ENCODE measurements at places on chromosomes 7 and 10.

DNA sequence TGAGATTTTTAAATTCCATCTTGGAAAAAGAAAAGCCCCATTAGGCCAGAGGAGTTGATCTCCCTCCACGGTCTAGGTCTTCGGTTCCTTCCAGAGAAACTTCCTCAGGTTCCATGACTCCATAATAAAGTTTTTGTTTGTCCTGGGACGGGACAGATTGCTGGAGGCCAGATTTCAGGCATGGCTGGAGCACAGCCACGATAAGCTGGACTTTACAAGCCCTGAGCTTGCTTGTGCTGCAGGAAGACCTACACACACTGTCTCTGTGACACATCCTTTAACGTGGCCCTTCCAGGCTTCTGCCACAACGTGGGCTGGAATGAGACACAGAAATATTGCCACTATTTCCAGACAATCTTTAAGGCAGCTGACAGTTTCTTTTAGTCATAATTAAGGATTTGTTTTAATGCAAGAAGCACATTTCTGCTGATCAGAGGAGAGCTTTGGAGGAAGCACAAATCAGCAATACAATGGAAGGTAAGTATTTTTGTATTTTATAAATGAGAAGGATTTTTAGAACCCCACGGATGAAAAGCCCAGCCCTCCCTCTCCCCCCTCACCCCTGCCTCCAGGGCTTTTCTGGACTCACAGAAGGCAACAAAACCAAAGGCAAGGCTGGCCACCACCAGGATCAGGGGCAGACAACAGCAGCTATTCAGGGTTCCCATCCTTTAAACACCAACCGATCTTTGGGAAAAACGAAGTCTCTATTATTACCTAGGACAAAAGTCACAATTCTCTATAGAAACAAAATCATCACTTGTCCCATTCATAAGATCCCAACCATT, 6.5 kb downstream of the CTBP2 start:
- DNase-seq, result no peak

DNA sequence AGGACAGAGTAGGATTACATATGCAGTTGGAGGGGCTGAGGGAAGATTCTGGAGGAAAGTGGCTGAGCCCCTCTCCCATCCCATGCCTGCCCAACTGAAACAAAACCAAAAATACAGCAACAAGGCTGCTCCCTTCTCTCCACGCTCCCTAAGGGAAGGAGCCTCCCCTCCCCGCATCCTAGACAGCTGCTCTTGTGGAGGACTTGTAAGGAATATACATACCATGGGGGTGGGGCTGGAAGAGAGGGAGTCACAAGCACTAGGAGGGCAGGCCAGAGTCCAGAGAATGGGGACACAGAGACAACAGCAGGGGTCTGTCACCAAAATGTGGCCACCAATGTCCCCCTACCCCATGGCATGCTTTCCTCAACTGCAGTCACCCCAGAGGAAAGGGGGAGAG, 13.2 kb downstream of the LDB1 start:
- no peak for DNase-seq

DNA sequence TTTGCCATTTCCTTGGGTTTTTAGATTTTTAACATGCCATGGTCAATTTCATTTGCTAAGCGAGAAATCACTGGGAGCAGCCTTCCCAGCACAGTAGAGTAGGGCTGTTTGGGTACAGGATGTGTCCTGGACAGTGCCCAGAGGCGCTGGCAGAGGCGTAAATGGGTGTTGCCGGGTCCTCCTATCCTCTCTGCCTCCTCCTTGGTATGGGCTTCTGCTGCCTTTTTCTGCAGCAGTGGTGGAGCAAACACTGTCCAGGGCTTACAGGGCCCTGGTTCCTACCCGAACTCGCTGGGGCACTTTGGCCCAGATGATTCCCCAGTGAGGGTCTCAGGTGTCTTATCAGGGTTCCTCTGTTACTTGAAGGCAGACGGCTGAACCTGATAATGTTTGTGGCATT, 298.3 kb downstream of the RPS24 start:
- no peak for DNase-seq

GRCh38 chr7:47128700-47129099, 453.2 kb downstream of the TNS3 start:
- no peak for DNase-seq

DNA sequence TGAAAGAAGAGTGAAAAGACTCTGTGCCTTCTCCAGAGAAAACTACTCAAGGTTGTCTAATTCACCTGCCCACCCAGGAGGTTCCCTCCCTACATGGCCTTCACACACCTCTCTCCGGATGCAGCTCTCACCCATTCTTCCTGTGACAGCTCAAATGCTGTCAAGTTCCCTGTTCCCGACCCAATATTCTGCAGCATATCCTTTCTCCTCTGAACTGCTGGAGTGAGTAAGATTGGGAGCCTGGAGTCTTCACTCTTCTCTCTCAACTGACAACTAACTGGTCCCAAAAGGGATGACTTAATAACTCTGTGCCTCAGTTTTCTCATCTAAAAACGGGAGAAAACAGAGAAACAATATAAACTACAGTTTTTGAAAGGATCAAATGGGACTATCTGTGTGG, 5.1 kb downstream of the TMEM26 start:
- DNase-seq, result no peak

DNA sequence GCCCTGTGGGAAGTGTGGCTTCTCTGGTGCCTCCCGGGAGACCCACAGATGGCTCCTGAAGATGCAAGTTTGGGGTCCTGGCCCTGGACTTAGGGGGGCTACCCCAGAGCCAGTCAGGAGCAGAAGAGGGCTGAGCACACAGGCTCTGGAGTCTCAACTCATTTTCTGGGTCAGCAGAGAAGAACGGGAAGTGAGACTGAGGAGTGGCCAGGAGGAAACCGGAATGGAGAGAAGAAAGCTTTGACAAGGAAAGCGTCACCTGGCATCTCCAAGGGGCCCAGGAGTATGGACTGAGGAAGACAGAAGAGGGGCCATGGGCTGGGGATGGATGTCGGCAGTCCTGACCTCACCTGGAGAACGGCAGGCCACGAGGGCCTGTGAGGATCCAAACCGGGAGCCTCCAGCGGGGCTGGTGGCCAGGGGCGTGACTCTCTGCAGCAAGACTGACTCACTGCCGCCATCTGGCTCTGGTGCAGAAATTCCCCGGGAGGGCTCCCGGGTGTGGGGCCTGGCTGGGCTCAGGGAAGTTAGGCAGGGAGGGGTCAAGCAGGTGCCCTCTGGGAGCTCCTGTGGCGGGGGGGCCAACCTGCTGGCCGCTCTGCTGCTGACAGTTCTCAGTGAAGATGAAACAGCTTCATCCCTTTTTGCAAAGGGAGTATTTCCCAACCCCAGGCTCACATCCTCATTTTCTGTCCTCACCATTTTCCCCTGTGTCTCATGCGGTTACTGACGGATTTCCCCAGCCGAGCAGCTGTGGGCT, 23.6 kb downstream of the DAGLB start:
- DNase-seq, result no peak

- no peak for DNase-seq
Observed at GRCh38 chr7:149477494-149478443, 16.9 kb upstream of the ZNF777 start.

- no peak for DNase-seq
Observed at GRCh38 chr7:111393011-111393754, 169.1 kb downstream of the IMMP2L start.

DNA sequence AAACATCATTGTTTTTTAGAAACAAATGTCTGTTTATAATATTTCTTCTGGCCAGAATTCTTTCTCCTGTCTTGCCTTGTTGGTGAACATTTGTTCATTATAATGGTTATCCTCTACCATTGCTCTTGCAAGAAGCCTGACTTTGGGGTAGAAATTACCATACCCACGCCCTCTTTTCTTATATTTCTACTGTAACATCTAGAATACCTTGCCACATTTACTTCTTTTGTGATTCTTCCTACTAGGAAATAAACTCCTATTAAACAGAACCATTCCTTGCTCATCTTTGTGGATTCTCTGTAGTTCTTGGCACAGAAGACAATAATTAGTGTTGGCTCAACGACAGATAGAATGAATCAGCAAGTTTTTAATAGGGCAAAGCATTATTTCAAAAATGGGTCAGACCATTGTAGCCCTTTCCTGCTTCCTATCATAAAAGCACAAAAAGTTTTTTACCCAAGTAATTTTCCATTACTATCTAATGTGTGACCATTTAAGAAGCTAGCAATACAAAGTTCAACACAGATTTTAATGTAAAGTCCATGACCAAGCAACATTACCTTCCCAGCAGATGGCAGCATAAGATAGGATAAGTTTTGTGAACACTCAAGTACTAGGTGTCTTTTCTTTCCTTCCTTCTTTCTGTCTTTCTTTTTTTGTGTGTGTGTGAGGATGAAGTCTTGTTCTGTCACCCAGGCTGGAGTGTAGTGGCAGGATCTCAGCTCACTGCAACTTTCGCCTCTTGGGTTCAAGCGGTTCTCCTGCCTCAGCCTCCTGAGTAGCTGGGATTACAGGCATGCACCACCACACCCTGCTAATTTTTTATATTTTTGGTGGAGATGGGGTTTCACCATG, 270.4 kb downstream of the HGF start:
- no peak for DNase-seq

GRCh38 chr10:209357-209756, 74.1 kb downstream of the ZMYND11 start:
- no peak for DNase-seq

DNA sequence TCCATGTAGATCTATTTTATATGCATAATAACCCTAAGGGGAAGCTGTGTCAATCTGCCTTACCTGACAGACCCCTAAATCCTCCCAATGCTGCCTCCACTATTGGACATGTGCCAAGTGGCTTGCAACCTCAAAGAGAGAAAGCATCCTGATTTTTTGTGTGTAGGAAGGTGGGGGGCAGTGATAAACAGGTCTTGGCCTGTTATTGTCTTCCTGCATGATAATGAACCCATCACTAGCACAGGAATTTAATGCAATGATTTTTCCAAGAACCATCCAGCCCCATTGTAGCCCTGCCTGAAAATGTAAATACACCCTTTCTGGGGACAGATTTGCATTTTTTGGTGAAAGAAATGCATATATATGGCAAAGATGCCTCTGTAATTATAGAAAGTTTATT, 850.2 kb downstream of the LRMDA start:
- DNase-seq, result no peak

GRCh38 chr10:111204838-111205237, 128.0 kb downstream of the ADRA2A start:
- DNase-seq, result no peak

GRCh38 chr10:16863766-16864165, 46.5 kb upstream of the RSU1 start:
- no peak for DNase-seq

- DNase-seq, result no peak
Observed at GRCh38 chr10:93471110-93471651, 11.0 kb downstream of the MYOF start.

DNA sequence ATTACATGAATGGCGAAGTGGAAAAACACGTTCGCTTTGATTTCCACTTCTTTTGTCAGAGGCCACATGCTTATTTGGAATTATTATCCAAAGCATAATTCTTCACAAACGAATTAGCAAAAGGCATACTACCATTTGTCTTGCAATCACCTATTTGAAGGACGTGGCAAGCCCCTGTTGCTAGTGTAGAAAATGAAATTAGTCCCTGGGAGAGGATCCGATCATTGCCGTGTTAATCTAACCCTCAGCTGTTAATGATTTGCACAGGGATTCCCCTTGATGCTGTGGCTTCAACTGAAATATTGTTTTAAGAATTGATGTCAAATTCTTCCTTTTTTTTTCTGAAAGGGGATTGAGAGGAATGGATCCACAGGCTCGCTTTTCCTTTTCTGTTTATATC, 4.6 kb downstream of the AGMO start:
- DNase-seq, result no peak

- no peak for DNase-seq
Observed at GRCh38 chr10:16853201-16853600, 36.0 kb upstream of the RSU1 start.

DNA sequence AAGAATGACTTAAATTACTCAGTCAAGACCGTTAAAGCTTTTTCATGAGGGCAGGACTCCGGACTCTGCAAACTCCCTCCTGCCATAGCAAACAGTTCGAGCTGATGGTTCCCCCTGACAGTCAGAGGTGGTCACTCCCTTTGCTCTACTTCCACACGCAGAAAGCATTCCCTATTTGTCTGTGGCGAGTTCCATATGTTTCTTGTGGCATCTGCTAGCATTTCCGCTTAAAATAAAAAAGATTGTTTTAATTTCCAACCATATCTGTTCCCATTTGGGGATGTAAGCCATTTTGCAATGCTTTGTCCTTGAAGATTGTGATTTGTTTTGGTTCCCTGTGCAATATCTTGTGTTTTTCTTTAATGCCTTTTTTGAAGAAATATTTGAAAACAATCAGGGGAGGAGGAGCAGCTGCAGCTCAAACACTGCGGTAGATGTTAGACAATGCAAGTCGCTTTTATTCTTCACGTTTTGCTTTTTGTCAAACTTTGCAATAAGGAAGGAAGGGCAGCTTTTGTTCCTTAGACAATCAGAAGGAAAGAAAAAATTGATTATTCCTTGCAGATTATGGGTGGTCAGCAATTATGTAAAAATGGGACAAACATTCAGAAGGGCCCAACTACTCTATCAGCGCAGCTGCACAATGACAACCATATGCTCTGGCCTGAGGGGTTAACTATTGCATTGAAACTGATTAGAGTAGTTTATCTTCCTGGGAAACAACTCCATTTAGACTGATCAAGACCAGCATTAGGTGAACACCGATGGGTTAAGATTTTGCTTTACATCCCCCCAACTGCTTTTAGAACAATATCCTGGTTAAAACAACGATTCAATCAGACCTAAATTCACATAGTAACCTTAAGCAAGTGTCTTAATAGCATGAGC, 425.8 kb upstream of the NRP1 start:
- DNase-seq, result no peak

- no peak for DNase-seq
Observed at GRCh38 chr10:80619036-80619435, 81.3 kb downstream of the SH2D4B start.

DNA sequence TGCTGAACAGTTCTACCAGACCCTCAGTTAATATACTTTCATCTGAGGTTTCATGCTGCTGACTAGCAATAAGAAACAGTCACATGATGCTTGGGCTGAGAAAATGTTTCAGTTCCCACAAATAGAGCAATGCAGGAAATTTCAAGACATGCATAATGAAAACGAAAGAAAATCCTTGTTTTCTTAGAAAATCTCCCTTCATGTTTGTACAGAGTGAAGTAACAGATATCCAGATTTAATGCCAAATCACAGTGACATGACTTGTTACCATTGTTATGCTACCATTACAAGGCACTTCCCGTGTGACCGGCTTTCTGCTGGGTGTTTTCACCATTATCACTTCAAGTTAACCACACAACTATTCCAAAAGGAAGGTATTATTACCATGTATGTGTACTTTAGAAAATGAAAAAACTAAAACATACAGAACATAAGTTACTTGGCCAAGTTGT, 121.7 kb downstream of the DOCK4 start:
- no peak for DNase-seq

- DNase-seq, result no peak
Observed at GRCh38 chr7:47648275-47648925, 66.5 kb upstream of the TNS3 start.

DNA sequence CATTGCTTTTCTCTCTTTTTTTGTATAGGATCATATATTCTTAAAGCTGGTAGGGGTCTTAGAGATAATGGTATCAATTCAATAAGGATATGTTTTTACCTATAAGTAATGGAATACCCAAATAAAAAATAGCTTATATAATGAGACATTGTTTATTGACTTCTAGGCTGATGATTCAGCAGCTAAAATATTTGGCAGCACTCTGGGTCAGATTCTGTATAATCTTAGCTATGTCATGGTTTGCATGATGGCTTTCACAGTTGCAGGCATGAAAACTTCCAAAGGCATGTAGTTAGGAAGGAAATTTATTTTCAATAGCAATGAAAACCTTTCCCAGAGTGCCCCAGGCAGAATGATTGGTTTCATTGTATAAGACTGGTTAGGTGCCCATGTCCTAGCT, 32.1 kb upstream of the A1CF start:
- no peak for DNase-seq

Measured in stimulated activated CD4-positive, alpha-beta T cell treated with anti-CD3 and anti-CD28 coated beads, Interleukin-12 subunit alpha, Interleukin-12 subunit beta, amount 100 ng/mL, for 4 hours (primary cell).